H4 (cell line): ENCODE measurements at places on chromosomes 12 and 14.
A peak's percentile ranks its signal among the peaks of the same experiment; 100 is the strongest.

GRCh38 chr14:54747616-54748015 lies 155.0 kb downstream of the GCH1 start:
- DNase-seq: no peak

DNA sequence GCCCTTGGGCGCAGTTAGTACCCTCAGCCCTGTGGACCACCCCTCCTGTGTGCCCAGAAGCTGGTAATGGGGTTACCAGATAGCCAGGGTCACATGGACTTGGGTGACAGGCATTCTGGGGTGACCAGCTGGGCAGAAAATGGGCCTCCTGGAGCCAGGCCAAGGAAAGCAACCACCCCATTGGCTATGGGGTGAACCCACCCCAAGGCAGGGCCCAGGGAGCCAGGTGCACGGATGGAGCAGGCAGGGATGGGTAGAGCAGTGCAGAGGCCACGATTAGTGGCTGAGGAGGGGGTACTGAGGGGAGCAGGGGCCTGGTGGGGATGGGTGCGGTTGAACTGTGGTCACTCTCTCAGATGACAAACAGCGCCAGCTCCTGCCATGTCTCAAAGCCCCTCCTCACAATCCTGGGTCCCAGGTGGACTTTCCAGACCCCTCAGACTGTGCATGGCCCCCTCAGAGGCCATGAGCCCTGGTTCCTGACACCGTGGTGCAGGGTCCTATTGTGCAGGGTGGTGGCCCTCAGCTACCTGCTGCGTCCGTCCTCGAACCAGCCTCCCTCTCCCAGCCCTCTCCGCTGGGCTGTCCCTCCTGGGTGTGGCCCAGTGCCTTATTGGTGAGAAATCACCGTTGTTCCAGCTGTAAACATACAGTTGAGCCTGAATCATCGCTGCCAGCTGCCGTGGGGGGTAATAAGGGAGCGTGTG lies 23.4 kb upstream of the BEGAIN start:
- peak; percentile 51 for DNase-seq

GRCh38 chr14:67269298-67270060 lies 28.2 kb downstream of the PALS1 start:
- no peak for DNase-seq

DNA sequence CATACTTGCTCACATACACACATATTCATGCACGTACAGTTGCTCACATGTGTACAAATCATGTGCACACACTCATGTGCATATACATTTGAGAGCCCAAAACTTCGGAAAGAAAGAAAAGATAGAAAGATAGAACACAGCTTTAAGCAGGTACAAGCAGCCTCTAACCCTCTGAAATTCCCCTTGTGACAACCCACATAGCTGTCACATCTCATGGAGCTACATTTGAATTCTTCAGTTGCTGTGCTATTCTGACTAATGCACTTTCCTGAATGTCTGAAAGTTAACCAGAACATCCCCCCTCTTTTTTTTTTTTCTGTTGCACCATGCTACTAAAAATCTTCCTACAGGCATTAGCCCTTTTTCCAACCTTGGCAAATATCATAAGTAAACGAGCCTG lies 51.9 kb upstream of the KCNA5 start:
- no peak for DNase-seq

- DNase-seq: no peak
These were observed 41.2 kb downstream of the SLC25A21 start for GRCh38 chr14:37131205-37131604.

DNA sequence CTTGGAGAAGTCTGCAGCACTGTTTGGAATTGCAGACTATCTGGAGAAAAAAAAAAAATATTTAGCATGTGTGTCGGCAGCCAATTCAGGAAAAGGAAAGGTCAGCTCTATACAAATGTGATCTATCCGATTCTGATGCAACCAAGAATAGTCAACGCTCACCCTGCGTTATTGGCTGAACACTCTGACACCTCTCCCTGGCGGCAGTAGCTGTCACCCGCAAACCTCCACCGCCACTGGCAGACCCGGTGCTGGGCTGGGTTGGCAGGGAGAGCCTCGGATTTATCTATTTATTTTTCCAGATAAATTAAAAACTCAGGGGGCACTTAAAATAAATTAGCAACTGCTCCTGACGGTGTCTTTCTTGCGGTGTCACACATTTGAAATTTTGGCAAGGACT lies 409.7 kb downstream of the VRK1 start:
- DNase-seq: no peak

GRCh38 chr12:54465857-54466523 lies 7.4 kb downstream of the GTSF1 start:
- DNase-seq: no peak

DNA sequence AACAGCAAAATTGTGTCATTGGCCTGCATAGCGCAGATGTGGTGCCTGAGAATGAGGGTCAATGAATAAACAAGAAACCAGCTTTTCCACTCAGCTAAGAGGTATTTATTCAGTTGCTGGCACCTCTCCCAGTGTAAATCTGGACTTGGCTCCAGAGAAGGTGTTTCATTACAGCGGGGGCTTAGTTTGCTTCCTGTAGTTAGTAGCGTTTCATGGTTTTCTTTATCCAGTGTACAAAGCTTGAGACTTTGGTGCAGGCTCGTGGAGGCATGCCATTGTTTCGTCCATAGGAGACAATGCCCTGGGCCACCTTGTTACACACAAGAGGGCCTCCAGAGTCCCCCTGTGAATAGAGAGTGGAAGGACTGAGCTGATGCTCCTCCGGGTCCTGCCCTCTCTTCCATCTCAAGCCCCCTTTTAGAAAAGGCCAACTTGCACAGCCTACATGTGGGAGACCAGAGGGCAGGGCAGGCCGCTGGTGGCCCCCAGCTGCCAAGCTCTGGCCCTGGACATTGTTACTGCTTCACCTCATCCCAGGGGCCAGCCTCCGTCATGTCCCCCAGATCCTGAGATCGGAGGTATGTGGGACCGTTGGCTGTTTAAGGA lies 3.0 kb downstream of the GZMB start:
- peak; percentile 55 for DNase-seq

GRCh38 chr14:105891221-105891602 lies 364.8 kb downstream of the TMEM121 start:
- DNase-seq: peak; percentile 0
